ENCODE measurements at places on chromosomes 2 and 18.

- H3K27ac ChIP-seq: no peak overlapping the region
- no peaks in the 10 kb centered on the region for H3K4me1 ChIP-seq
- no peaks in the 10 kb centered on the region for H3K36me3 ChIP-seq
- no peaks in the 10 kb centered on the region for H3K27me3 ChIP-seq
Observed at GRCh38 chr18:53686965-53687364, 537.5 kb downstream of the MBD2 start.

GRCh38 chr2:25304826-25305596 lies 36.7 kb downstream of the DNMT3A start:
- DNase-seq: no peak
- H3K4me1 ChIP-seq: peaks cover 77% of the 10 kb centered on the region
- no peaks in the 10 kb centered on the region for H3K36me3 ChIP-seq
- no peak overlapping the region for H3K4me3 ChIP-seq

DNA sequence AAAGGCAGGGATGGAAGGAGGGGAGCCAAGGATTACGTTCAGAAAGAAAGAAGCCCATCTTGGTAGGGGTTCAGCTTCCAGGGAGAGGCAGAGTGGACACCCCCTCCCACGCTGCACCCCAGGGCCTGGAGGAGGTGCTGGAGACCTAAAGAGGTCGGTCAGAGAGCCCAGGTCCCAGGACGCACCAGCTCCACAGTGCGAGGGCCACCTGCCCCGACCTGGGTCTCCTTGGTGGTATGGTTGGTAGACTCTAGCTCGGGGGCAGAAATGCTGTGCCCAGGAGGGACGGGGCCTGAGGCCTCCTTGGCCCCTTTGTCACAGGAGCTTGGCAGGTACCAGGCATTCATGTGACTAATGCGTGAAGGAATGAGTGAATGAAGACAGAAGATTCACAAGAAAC lies 87.1 kb upstream of the RAB6C start:
- DNase-seq: no peak
- H3K27ac ChIP-seq: no peak overlapping the region
- H3K36me3 ChIP-seq: no peaks in the 10 kb centered on the region
- H3K27me3 ChIP-seq: peaks cover 8% of the 10 kb centered on the region
- no peak overlapping the region for H3K4me3 ChIP-seq

DNA sequence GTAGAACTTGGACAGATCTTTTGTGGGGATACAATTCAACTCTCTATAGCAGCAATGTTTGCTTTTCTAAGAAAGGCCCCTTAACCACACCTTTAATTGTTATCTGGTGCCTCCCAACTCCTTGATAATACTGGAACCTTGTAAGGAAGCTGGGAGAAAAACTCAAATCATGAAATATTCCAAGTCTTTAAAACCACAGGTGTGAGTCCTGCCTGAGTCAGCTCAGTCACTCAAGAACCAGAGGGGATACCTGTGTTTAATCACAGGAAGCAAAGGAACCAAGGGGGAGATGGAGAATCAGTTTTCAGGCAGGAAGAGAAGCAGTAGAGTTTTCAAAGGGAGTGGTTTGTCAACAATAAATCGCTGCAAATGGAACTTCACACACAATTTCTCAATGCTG lies 159.9 kb downstream of the LAMA3 start:
- no peaks in the 10 kb centered on the region for H3K4me1 ChIP-seq
- H3K27ac ChIP-seq: no peak overlapping the region
- H3K27me3 ChIP-seq: no peaks in the 10 kb centered on the region
- H3K4me3 ChIP-seq: no peak overlapping the region
- H3K36me3 ChIP-seq: peaks cover 22% of the 10 kb centered on the region

DNA sequence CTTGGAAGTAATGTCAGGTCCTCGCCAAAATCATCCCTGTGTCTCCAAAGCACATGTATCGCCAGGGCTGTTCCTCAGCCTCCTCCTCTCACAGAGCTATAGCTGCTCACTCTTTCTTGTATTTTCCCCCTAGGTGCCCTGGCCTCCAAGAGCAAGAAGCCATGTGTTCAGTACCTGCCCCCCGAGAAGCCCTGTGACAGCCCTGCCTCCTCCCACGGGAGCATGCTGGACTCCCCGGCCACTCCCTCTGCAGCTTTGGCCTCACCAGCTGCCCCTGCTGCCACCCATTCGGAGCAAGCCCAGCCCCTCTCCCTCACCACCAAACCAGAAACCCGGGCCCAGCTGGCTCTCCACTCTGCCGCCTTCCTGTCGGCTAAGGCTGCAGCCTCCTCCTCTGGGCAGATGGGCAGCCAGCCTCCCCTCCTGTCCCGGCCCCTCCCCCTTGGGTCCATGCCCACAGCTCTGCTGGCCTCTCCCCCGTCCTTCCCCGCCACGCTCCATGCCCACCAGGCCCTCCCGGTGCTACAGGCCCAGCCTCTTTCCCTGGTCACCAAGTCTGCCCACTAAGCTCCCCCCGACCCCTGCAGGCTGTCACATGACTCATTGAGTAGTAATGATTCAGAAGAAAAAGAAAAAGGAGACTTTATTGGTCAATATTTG lies 18.8 kb downstream of the TGOLN2 start:
- H3K27ac ChIP-seq: peak overlapping the region; percentile 8
- H3K36me3 ChIP-seq: no peaks in the 10 kb centered on the region
- no peaks in the 10 kb centered on the region for H3K27me3 ChIP-seq
- H3K4me3 ChIP-seq: peak overlapping the region; percentile 27

GRCh38 chr2:190213441-190214335 lies 105.9 kb downstream of the HIBCH start:
- H3K4me3 ChIP-seq: no peak overlapping the region
- peak; percentile 17 for DNase-seq
- peaks cover 44% of the 10 kb centered on the region for H3K4me1 ChIP-seq
- H3K27me3 ChIP-seq: no peaks in the 10 kb centered on the region
- no peaks in the 10 kb centered on the region for H3K36me3 ChIP-seq
- no peak overlapping the region for H3K27ac ChIP-seq

DNA sequence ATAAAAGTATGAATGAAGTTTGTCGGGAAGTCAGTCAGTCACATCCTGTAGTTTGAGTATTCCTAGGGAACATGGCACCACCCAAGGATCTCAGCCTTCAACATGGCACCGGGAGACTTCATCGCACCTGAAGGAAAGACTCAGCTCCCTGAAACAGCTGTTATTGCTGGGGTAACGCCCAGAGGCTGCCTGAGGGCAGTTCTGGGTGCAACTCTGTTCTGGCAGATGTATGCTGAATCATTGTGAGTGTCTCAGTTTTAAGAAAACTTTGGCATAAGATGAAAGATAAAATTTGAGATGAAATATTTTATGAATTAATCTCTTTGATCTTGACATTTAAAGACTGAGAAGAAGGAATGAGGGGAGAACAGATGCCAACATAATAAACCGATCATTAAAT lies 49.9 kb upstream of the SERPINB2 start:
- no peak for DNase-seq
- H3K27me3 ChIP-seq: no peaks in the 10 kb centered on the region
- H3K36me3 ChIP-seq: no peaks in the 10 kb centered on the region
- no peaks in the 10 kb centered on the region for H3K4me1 ChIP-seq
- H3K4me3 ChIP-seq: no peak overlapping the region

- H3K4me3 ChIP-seq: no peak overlapping the region
- H3K27ac ChIP-seq: no peak overlapping the region
- H3K4me1 ChIP-seq: no peaks in the 10 kb centered on the region
- no peak for DNase-seq
Observed at GRCh38 chr2:103365071-103365470, 603.2 kb downstream of the TMEM182 start.

DNA sequence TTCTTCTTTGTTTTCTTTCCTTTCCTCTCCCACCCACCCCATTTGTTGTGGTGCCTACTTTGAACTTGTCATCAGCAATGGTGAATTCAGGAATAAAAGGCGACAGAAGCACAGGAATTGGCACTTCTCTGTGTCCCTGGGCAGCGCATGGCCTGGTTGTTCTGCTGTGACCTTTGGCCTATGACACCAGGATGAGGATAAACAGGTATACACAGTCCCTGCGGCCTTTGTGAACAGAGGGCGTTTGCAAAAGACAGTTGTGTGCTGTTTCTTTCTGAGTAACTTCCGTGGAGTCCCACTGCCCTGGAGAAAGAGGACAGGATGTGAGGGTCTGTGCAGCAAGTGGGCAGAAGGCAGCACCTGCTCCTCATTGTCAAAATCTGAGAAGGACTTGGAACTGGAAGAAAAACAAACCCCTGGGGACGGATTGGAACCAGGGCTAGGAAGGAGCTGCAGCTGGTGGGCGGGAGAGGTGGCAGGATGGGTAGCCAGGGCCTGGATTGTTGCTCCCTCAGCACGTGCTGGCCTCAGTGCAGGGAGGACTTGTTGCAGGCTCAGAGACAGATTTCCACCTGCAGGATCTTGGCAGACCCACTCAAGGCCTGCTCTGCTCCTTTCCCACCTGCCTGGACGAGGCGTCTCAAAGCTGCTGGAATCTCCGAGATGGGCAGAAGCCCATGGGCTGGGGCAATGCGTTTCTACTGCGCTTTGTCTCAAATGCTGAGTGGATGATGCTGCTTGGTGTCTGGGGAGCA lies 159.5 kb downstream of the ACKR3 start:
- H3K4me1 ChIP-seq: peaks cover 29% of the 10 kb centered on the region
- no peaks in the 10 kb centered on the region for H3K36me3 ChIP-seq
- H3K27ac ChIP-seq: no peak overlapping the region
- no peaks in the 10 kb centered on the region for H3K27me3 ChIP-seq
- H3K4me3 ChIP-seq: no peak overlapping the region
- DNase-seq: no peak

DNA sequence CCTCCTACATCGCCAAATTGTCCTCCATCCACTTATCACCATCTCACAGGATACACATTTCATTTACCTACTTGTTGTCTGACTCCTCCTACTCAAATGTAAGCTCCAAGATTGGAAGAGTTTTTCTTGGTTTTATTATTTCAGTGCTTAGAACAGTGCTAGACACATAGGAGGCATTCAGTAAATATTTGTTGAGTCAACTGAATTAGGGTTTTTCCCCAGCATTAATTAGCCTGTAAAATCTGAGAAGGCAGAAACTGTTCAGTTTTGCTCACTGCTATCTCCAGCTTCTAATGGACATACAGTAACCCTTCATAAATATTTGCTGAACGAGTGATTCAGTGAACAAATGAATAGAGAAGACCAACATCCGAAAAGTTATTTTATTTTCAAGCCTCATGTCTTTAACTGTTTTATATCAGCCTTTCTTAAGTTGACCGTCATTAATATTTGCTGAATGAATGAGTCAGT lies 800 bp downstream of the TTC21B start:
- peak overlapping the region; percentile 82 for H3K4me3 ChIP-seq
- peaks cover 14% of the 10 kb centered on the region for H3K4me1 ChIP-seq
- H3K27ac ChIP-seq: peak overlapping the region; percentile 83
- DNase-seq: no peak
- no peaks in the 10 kb centered on the region for H3K36me3 ChIP-seq

GRCh38 chr2:210072922-210073509 lies 70.6 kb downstream of the RPE start:
- H3K27me3 ChIP-seq: no peaks in the 10 kb centered on the region
- peaks cover 6% of the 10 kb centered on the region for H3K36me3 ChIP-seq
- no peak overlapping the region for H3K27ac ChIP-seq
- no peaks in the 10 kb centered on the region for H3K4me1 ChIP-seq
- H3K4me3 ChIP-seq: no peak overlapping the region
- DNase-seq: no peak

GRCh38 chr2:206820807-206821206 lies 55.4 kb downstream of the FASTKD2 start:
- H3K4me3 ChIP-seq: no peak overlapping the region
- H3K27ac ChIP-seq: no peak overlapping the region
- H3K4me1 ChIP-seq: peaks cover 10% of the 10 kb centered on the region
- no peak for DNase-seq

DNA sequence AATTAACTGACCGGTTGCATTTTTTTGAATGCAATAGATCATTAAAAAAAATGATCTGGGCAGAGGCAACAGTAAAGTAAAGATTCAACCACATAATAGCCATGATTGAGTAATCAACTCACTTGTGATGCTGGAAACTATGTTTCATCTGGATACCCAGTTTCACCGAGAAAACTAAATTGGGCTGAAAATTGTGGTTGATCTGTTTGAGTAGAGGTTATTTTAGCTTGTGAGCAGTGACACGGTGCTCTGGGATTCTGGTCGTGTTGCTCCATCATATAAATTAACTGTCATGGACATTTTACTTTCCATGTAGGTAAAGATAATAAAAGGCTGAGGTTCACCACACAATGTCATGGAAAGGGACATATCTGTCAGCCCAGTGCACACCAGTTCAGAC lies 58.7 kb downstream of the CD226 start:
- no peaks in the 10 kb centered on the region for H3K4me1 ChIP-seq
- no peak overlapping the region for H3K27ac ChIP-seq
- DNase-seq: no peak

GRCh38 chr18:65380986-65381385 lies 369.8 kb upstream of the CDH7 start:
- H3K4me3 ChIP-seq: no peak overlapping the region
- H3K4me1 ChIP-seq: no peaks in the 10 kb centered on the region
- no peak overlapping the region for H3K27ac ChIP-seq

Measured in heart right ventricle (tissue), 16 donors.